ENCODE measurements at places on chromosomes 13 and 19.

DNA sequence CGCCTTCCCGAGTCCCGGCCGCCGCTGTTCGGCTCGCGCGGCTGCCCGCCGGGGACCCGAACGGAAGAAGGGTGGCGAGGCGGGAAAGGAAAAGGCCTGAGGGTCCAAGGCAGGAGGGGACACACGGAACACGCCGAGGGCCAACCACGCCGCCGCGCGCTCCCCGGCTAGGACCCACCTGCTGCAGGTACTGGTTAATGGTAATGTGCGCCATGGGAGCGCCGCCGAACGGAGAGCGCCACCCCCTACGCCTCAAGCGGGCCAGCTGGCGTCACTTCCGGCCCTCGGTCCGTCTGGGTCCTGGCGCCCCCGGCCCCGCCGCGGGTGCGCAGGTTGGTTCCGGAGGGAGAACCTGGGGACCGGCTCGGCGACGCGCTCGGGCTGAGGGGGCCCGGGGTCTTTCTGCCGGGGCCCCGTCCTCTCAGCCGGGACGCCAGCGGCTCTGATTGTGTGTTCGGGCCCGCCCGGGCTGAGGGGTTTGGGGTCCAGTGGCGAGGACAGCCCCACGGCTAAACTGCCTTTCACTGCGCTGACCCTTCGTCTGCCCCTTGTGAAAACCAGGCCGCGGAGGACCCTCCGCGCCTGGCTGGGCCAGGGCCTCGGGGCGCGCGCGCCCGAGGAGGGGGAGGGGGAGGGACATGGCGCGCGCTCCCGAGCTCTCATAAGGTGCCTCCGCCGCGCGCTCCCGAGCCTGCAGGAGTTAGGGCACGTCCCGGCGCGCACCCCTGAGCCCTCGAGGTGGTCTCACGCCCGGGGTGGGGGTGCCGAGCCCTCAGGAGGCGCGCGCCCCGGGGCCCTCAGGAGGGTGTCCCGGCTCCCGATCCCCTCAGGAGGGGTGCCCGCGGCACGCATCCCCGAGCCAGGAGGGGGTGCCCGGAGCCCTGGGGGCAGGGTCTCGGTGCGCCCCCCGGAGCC lies at the start of gene PCID2:
PCID2 (minus strand) TSS at position 249 of the 915 bp plus-strand sequence; CDS start at position 214, 35 bp downstream.
- DNase-seq: peak; percentile 85

DNA sequence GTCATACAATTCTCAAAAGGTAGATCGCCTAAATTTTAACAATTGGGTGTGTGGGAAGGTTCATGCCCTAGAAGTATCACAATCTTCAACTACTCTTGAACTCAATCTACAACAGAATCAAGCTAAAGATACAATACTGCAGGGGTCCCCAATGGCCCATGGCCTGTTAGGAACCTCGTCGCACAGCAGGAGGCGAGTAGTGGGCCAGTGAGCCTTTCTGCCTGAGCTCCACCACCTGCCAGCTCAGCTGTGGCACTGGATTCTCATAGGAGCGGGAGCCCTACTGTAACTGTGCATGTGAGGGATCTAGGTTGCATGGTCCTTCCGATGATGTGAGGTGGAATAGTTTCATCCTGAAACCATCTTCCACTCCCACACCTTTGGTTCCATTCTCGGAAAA lies 230.6 kb downstream of the KLF12 start:
- DNase-seq: no peak

DNA sequence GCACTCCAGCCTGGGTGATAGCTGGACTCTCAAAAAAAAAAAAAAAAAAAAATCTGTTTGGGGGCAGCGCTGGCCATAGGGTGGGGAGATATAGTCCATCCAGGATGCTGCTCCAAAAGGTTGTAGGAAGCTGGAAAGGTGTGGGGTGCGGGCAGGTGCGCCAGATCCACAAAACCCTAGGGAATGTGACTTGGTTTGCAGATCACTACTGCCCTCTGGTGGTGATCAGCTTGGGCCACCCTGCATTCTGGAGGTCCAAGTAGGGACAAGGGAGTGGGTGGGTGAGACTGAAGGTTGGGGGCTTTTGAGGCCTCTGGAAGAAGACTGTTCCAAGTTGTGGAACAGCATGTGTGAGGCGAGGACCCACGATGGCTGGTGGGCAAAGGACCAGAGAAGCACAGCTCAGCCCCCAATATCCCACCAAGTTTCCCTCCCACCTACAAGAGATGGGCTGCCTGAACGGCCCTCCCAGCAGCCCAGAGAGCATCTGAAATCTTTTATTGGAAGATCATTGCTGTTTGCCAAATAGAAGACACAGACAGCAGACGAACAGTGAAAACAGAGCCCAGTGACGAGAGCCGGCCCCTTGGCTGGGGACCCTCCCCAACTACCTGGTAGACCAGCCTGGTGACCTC lies 10.4 kb upstream of the TYK2 start:
- DNase-seq: peak; percentile 37

- no peak for DNase-seq
Measured at GRCh38 chr13:92097337-92097903, 699.0 kb downstream of the GPC5 start.

GRCh38 chr19:29651622-29652394 lies 13.5 kb upstream of the PLEKHF1 start:
- DNase-seq: no peak

DNA sequence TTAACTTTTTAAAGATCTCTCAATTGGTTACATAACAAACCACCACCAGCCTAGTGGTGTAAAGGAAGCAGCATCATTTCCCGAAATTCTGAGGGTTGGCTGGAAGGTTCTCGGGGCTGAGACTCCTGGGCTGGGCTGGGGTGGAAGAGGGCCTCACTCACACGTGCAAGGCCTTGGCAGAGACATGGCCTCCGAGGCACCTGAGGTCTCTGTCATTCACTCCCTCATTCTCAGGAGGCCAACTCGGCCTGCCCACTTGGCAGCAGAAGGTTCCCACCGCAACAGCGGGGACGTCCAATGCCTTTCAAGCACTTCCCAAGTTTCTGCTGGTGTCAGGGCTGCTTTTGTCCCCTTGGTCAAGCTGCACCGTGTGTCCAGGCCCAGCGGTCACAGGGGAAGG lies 18.6 kb upstream of the RASA3 start:
- DNase-seq: no peak

GRCh38 chr19:30689474-30689873 lies 317.3 kb downstream of the ZNF536 start:
- no peak for DNase-seq

GRCh38 chr13:31846961-31847752 lies 107.8 kb downstream of the RXFP2 start:
- DNase-seq: no peak

- no peak for DNase-seq
Measured at GRCh38 chr13:69935043-69935442, 172.6 kb upstream of the ATXN8OS start.

- no peak for DNase-seq
Measured at GRCh38 chr13:112911285-112911701, 57.7 kb upstream of the MCF2L start.

DNA sequence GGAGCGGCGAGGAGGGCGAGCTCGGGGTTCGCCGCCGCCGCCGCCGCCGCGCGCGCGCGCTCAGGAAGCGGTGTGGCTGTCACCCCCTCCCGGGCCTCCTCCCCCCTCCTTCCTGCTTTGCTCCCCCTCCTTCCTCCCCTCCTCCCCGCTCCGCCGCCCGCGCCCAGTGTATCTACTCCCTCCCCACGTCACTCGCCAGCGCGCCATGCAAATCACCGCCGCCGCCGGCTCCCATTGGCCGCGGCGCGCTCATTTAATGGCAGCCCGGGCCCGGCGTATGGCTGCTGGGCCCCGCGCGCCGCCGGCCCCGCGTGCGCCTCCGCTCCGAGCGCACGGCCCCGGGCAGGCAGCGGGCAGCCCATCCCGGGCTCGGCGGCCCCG lies 335 bp upstream of the SOX1 start:
- DNase-seq: peak; percentile 19

DNA sequence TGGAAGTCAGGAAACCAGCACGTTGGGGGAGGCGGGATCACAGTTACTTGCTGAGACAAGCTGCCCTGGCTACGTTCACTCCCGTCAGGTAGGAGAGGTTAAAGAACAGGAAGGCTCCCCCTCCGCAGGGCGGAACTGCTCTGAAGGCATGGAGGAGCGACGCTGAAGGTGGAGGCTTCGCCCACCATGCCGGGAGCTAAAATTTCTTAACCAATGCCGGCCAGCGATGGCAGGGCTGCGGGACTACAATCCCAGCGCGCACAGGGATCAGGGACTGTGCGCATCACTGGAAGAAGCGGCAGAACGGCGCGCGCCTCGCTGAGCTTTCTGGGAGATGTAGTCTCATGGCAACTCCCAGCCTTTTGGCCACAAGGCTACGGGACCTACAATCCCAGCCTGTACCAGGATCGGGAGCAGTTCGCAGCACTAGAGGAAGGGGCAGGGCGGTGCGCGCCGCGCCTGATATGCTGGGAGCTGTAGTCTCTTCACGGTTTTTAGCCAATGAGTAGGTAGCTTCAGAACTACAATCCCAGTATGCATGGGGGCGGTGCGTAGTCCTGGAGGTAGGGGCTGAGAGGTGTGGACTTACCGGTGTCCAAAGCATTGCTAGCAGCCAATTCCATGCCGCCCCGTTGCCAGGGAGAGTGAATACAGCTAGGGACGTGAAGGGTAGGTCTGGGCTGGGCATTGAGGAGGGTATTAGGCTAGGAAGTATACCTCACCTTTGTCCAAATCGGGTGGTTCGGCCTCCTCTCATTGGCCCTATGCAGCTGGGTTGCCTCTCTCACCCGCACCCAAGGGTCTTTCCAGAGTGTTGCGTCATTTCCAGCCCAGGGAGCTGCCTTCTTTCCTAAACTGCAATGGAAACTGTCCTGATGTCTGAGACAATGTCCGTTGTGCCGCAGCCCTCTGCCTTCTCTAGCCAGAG lies 12.8 kb upstream of the ZNF682 start:
- DNase-seq: peak; percentile 29

GRCh38 chr13:106003651-106004050 lies 531.8 kb downstream of the EFNB2 start:
- DNase-seq: no peak

- DNase-seq: peak; percentile 75
Measured at GRCh38 chr19:15584541-15585115, 30.4 kb upstream of the CYP4F8 start.

DNA sequence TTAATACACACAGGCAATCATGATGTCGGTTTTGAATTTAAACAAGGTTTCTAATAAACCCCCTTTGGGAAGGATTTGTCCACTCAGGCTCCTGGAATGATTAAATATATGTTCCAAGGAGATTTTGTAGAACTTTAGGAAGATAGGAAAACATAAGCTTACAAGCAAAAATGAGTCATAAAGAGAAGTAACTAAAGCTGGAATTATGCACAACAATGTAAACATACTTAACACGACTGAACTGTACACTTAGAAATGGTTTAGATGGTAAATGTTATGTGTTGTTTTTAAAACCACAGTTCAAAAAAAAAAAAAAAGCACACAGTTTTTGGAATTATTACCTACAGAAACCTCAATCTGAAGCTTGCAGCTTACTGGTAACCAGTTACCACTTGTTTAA lies 304.4 kb downstream of the NALCN start:
- DNase-seq: no peak

DNA sequence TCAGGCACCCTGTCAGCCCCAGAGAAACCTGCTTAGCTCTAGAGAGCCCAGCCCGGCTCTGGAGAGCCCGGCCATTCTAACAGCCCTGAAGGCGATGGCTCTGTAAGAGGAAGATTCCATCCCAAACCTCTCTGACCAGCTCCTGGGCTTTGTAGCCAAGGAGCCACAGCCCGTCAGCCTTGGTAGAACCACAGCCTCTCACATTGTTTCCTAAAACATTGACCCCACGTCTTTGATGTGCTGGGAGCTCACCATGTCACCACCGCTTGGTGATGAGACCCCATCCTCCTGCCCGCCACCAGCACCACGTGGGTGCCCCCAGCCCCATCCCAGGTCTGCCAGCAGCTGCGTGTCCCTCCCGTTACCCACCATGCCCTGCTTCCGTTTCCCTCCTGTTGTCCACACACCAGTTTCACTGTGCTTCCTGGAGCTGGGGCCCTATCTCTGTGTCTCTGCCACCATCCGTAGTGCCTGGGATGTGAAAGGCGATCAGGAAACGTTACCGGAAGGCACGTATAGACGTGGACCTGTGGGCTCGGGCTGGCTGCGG lies 94.2 kb upstream of the MCF2L start:
- DNase-seq: no peak

DNA sequence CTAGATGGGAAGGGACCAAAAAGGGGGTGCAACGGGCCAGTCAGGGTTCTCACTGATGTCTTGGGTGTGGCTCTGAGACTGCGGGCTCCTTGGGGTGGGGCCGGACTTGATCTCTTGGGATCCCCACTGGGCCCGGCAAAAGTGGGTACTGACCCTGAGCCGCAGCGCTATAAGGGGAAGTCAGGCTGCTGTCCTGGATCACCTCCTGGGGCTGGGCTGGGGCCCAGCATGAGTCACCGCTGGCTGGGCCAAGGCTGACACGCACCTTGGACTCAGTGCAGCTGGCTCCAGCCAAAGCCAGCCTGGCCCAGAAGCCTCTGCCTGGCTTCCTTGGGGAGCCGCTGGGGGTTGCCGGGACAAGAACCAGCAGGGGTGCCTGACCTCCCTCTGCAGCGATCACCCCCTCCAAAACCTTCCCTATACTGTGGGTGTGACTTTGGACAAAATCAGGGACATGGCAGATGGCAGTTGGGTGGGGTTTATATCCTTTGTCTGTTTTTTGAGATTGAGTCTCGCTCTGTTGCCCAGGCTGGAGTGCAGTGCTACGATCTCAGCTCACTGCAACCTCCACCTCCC lies 617 bp upstream of the IQCN start:
- no peak for DNase-seq

GRCh38 chr19:7705387-7706187 lies 3.7 kb upstream of the FCER2 start:
- peak; percentile 25 for DNase-seq

DNA sequence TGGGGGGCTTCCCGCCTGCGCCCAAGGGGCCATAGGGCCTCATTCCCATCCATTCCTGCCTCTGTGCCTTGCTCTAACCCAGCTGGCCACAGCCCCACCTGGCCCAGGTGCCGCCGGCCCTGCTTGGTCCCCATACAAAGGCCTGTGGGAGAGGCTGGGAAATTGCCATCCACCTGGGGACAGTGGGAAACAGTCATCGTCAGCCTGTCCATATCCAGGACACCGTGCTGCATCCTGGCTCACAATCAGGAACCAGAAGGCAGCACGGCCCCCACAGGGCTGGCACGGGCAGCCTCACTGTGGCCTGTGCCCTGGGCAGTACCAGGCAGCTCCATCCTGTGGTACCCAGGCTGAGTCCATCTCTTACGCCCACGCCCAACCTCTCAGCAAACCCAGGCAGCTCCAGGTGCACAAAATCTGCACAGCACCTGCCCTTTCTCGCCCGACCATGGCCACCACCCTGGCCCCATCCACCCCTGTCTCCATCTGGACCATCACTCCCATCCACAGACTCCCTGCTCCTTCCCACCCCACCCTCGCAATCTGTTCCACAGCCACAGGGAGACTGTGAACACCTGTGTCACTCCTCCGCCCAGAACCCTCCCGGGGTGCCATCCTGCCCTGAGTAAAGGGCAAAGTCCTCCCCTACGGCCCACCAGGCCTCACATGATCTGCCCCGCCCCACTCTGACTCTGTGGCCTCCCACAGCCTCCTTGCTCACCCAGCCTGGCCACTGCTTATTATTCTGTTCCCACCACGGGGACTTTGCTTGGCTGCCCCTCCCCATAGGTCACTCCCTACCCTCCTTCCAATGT lies 21.1 kb upstream of the FBXO27 start:
- DNase-seq: no peak

- DNase-seq: no peak
Measured at GRCh38 chr13:114241918-114242317, 7.2 kb downstream of the CDC16 start.

Measured in stimulated activated CD8-positive, alpha-beta memory T cell treated with anti-CD3 and anti-CD28 coated beads, Interleukin-2, amount 100 ng/mL, for 1 hour (primary cell).